ENCODE measurements at places on chromosomes 6 and 20. TPM values are rescaled to one million over a fixed set of nuclear protein-coding genes. Genes with fewer than 3 reads are reported as not detected.
A peak's percentile ranks its signal among the peaks of the same experiment; 100 is the strongest.

GRCh38 chr20:15763366-15763765 is 809.9 kb downstream of the KIF16B start:
- no peak for DNase-seq

GRCh38 chr20:9458138-9458796 is 56.1 kb upstream of the LAMP5 start:
- no peak for DNase-seq

DACT2 gene
- 2.4 TPM for total RNA-seq

COL10A1 gene
- not detected for total RNA-seq

DNA sequence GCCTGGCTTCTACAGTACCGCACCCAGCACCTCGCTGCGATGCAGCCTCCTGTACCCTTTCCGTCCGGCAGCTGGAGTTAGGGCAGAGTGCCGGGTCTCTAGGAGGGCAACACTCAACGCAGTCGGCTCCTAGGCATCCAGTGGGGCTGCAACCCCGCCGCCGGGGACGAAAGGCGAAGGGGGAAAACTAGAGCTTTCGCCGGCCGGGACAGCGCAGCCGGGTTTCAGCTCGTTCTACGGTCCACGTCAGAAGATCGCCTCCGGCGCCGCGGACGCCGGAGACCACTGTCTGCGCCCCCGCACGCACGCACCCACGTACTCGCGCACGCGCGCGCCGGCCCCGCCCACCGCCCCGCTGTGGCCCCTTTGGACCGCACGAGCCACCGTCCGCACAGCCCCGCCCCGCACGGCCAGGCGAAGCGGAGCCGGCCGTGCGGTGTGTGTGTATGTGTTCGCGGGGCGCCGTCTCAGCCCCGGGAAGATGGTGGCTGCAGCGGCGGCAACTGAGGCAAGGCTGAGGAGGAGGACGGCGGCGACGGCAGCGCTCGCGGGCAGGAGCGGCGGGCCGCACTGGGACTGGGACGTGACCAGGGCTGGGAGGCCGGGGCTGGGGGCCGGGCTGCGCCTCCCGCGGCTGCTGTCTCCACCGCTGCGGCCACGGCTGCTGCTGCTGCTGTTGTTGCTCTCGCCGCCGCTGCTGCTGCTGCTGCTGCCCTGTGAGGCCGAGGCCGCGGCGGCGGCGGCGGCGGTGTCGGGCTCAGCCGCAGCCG is at the start of gene ATRN:
Gene ATRN, plus strand, starts transcription at position 392 of the 770 bp plus-strand sequence. Its CDS starts 90 bp downstream, at position 482.
- peak; percentile 96 for DNase-seq

DNA sequence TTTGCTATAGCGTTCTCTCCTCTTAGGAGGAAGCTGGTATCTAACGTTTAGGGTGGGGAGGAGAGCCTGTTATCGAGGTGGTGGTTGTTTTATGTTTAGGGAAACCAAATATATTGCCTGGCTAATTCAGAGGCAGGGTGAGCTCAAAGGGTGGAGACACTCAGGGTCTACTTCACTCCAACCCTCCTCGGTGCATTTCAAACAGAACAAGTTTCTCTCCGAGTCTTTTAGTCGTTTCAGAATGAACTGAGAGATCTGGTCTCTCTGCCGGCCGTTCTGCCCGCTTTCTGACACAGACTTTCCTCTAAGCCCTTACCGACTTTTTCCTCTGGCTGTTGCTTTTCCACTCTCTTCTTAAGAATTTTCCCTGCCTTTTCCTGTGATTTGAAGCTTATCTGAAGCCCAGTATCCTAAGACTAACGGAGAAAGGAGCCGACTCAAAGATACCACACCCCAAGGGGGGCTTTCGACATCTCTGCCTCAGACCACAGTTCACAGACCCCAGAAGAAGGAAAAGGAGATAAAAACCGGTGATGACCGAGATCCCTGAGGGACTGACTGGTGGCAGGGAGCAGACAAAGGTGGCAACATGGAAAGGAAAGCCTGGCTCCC is 865 bp downstream of the STK38 start:
- DNase-seq, result no peak

DNA sequence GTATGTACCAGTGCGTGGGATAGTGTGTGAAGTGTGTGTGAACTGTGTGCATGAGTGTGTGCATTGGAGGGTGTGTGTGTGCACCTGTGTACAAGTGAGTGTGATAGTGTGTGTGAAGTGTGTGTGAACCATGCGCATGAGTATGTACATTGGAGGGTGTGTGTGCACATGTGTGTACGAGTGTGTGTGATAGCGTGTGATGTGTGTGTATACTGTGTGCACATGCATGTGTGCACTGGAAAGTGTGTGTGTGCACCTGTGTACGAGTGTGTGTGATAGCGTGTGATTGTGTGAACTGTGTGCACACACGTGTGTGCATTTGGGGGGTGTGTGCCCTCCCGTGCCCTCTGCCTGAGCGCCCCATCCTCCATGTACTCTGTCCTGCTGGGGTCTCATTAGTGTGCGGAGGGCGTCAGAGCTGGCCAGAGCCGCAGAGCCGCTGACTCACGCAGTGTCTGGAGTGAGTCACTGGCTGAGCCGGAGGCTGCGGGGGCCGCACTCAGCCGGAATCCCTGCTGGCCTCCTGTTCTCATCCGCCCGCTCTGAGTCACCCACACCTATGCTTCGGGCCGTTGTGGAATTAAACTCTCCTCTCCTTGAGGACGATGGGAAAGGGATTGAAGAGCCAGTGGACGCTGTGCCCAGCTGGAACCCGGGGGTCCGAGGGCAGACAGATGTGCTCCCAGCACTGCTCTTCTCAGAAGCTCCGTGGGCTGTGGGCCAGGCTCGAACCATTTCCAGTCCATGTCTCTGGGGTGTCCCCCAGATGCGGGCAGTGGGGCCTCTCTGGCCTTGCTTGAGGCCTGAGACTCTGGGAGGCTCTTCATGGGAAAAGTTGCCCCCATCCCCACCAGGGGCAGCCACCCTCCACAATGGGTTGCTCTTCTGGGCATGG is 27.3 kb upstream of the STX16 start:
- DNase-seq, result peak; percentile 79

GRCh38 chr20:461254-462198 is 807 bp downstream of the TBC1D20 start:
- DNase-seq, result peak; percentile 69

GRCh38 chr6:106146852-106147351 is 60.8 kb downstream of the PRDM1 start:
- no peak for DNase-seq

EHMT2 gene
- 20.2 TPM for total RNA-seq

TTPAL gene
- 7.2 TPM for total RNA-seq

Measured in left cardiac atrium (tissue), 4 donors.